ENCODE measurements at places on chromosomes 6 and 20. TPM values are rescaled to one million over a fixed set of nuclear protein-coding genes. Genes with fewer than 3 reads are reported as not detected.

DNA sequence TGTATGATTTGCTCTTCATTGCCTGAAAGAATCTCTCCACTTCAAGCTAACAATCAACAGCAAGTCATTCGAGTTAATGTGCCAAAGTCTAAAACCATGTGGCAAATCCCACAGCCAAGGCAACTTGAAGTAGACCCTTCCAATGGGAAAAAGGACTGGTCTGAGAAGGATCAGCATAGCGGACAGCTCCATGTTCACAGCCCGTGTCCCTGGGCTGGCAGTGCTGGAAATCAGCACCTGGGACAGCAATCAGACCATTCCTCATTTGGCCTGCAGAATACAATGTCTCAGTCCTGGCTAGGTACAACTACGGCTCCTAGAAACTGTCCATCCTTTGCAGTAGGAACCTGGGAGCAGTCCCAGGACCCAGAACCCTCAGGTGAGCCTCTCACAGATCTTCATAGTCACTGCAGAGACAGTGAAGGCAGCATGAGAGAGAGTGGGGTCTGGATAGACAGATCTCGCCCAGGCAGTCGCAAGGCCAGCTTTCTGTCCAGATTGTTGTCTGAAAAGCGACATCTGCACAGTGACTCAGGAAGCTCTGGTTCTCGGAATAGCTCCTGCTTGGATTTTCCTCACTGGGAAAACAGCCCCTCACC lies 1.1 kb downstream of the GJA10 start:
- H3K36me3 ChIP-seq: no peaks in the 10 kb centered on the region
- H3K4me1 ChIP-seq: peaks cover 5% of the 10 kb centered on the region
- DNase-seq: peak; percentile 26
- H3K27ac ChIP-seq: no peak overlapping the region

Gene DCDC2
- total RNA-seq: 0.23 TPM

- peaks cover 47% of the 10 kb centered on the region for H3K36me3 ChIP-seq
- H3K27me3 ChIP-seq: no peaks in the 10 kb centered on the region
- no peak overlapping the region for H3K27ac ChIP-seq
- no peak overlapping the region for H3K4me3 ChIP-seq
Measured at GRCh38 chr6:157898169-157898568, 75.1 kb downstream of the SNX9 start.

DNA sequence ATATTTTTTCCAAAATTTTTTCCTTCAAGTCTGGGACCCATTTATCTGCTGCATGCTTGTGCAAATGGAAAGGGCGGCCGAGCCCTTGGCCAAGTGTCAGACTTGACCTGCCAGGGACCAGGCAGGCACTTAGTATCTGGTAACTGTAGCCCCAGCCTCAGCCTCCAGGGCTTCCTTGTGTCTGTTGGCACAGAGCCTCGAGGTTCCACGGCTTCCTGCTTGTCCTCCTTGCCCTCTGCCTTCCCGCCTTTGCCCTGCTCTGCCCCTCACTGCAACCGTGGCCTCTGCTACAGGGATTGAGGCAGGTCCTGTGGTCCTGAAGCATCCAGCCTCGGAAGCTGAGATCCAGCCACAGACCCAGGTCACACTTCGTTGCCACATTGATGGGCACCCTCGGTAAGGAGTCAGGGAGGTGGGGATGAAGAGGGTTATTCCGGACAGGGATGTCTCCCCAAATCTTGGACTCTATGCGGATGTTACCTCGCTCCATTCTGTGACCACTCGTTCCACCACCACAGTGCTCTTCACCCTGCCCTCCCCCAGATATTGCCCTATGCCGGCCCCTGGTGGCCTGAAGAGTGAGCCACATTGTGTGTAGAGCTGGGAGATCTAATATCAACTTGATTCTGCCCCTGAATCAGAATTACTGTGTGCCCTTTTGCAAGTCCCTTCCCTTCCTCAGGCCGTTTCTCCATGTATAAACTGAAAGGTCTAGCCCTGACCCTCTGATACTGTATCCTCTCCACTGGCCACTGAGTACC lies 41.5 kb upstream of the SRF start:
- no peaks in the 10 kb centered on the region for H3K27me3 ChIP-seq
- no peak overlapping the region for H3K27ac ChIP-seq
- no peak overlapping the region for H3K4me3 ChIP-seq
- no peaks in the 10 kb centered on the region for H3K4me1 ChIP-seq
- DNase-seq: peak; percentile 46
- H3K36me3 ChIP-seq: no peaks in the 10 kb centered on the region

- DNase-seq: no peak
Measured at GRCh38 chr20:44031781-44032582, 117.3 kb downstream of the TOX2 start.

Gene ZNF165
- 4.6 TPM for total RNA-seq

Gene MAFB
- not detected for total RNA-seq

- H3K27ac ChIP-seq: no peak overlapping the region
- H3K27me3 ChIP-seq: peaks cover 18% of the 10 kb centered on the region
- no peaks in the 10 kb centered on the region for H3K4me1 ChIP-seq
- no peaks in the 10 kb centered on the region for H3K36me3 ChIP-seq
- no peak overlapping the region for H3K4me3 ChIP-seq
Measured at GRCh38 chr6:170420791-170421776, 114.5 kb downstream of the FAM120B start.

DNA sequence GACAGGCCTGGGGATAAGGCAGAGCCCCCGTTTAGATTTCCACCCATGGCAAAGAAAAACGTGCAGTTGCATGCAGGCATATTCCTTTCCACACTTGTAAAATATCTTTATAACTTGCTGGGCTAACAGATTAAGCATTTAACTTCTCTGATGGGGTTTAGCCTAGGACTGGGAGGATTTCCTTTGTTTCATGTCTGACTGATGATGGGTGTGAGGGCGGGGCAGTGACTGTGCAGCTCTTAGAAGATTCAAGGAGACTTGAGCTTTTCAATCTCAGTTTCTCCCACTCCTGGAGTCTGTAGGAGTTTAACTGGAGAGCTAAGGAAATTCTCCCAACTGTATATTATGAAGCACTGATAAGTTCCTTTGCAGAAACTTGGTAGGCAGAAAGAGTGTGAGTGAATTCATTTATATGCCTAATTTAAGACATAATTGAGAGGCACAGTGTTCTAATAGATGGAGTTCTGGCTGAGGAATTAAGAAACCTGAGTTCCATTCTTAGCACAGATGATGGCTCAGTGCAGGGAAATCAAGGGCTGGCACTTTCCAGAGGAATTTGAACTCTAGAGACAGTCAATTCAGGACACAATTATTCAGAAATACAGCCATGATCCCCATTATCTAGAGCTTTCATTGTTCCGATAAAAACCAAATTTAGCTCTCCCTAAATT lies 214.6 kb upstream of the CNR1 start:
- H3K4me1 ChIP-seq: no peaks in the 10 kb centered on the region
- H3K36me3 ChIP-seq: no peaks in the 10 kb centered on the region
- no peak for DNase-seq
- H3K27me3 ChIP-seq: peaks cover 8% of the 10 kb centered on the region
- no peak overlapping the region for H3K27ac ChIP-seq
- no peak overlapping the region for H3K4me3 ChIP-seq

DNA sequence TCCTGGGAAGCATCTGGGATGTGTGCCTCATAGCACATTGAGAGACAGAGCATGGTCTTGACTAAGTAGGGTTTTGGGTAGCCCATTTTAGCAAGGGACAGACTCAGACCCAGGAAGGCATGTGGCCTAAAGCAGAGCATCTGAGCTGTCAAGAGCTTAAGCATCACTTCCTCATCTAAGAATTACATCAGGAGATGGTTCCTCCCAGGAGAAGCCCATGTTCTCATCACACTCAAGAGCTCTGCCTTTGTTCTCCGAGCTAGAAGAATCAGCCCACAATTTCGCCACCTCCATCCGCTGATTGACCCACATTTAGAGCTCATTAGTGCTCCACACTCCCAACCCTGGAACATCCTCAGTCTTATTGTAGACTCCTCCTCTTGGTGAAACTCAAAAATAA lies 68.3 kb downstream of the NPEPL1 start:
- H3K36me3 ChIP-seq: no peaks in the 10 kb centered on the region
- H3K27me3 ChIP-seq: peaks cover 26% of the 10 kb centered on the region
- no peaks in the 10 kb centered on the region for H3K4me1 ChIP-seq
- no peak overlapping the region for H3K27ac ChIP-seq
- no peak for DNase-seq
- H3K4me3 ChIP-seq: no peak overlapping the region

- no peak overlapping the region for H3K4me3 ChIP-seq
- no peaks in the 10 kb centered on the region for H3K27me3 ChIP-seq
- DNase-seq: no peak
- H3K4me1 ChIP-seq: no peaks in the 10 kb centered on the region
Measured at GRCh38 chr6:45880159-45880558, 135.5 kb downstream of the CLIC5 start.

Gene LIME1
- 7.3 TPM for total RNA-seq

Gene BMP2
- total RNA-seq: not detected

Gene PAX1
- total RNA-seq: not detected

DNA sequence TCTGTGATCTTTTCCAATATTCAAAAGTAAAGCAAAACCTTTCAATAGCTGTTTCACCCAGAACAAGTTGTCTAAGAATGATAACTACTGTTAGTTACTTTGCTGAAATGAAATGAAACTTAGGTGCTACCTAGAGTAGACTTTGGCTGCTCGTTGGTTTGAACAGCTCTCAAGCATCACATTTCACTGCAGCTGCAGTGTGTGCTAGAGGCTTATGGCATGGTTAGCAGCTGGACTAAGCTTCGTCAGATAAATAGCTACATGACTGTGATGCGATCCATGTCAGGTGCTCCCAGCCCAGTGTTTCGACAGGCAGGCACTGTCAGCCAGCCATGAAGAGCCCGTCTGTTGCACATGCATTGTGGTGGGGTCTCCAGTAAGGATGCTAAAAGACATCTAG lies 201.1 kb downstream of the TFAP2B start:
- no peak overlapping the region for H3K4me3 ChIP-seq
- no peak overlapping the region for H3K27ac ChIP-seq
- H3K36me3 ChIP-seq: no peaks in the 10 kb centered on the region
- no peak for DNase-seq
- H3K4me1 ChIP-seq: no peaks in the 10 kb centered on the region
- H3K27me3 ChIP-seq: no peaks in the 10 kb centered on the region

DNA sequence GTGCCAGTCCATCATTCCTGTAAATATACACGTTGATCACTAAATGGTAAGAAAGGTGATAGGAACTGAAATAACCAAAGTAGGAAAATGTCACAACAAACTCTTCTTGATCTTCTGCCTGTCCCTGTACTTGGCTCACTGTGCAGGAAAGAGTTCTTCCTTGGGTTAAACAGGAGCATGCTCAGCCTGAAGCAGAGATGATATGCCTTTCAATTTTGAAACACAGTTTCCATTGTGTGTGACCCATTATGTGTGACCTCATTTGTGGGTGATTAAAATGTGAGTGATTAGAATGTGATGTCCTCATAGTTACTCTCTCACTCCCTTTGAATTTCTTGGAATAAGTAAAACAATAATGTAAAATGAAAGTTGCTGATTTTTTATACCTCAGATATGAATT lies 427.2 kb upstream of the AGPAT4 start:
- DNase-seq: no peak
- no peak overlapping the region for H3K27ac ChIP-seq
- no peaks in the 10 kb centered on the region for H3K27me3 ChIP-seq
- no peaks in the 10 kb centered on the region for H3K36me3 ChIP-seq
- H3K4me3 ChIP-seq: no peak overlapping the region

Gene NOX3
- total RNA-seq: not detected

DNA sequence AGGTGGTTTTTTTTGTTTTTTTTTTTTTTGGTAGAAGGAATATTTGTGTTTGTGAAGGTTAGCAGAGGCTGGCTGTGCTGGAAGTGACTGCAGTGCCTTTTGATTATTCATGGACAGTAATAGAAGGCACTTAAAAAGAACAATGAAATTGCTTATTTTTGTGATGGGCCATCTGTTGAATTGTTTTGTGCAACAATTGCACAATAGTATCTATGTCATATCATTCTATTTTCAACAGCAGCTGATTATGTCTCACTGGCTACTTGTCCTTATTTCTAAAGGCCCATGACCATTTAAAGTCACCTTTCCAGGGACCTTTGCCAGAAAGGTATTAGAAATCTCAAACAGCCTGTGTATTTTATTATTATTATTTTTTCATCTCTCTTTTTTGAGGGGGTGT lies 70.6 kb downstream of the AFG1L start:
- H3K36me3 ChIP-seq: no peaks in the 10 kb centered on the region
- H3K27me3 ChIP-seq: no peaks in the 10 kb centered on the region
- H3K27ac ChIP-seq: no peak overlapping the region
- no peak for DNase-seq
- H3K4me1 ChIP-seq: no peaks in the 10 kb centered on the region

DNA sequence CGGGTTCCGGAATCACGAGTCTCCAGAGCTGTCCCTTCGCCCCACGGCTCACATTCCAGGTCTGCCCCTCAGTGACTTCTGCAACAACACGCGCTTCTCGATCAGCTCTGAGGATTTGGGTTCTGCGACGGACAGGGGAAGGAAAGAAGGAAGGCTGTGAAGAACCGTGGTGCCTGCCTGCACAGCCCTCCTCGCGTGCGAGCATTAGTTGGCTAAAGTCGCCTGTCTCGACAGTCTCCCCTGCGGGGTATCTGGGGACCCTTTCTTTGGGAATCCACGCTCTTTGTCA lies 23.1 kb downstream of the VPS52 start:
- peak overlapping the region; percentile 96 for H3K27ac ChIP-seq
- peaks cover 3% of the 10 kb centered on the region for H3K27me3 ChIP-seq
- H3K4me3 ChIP-seq: peak overlapping the region; percentile 91
- no peak for DNase-seq

DNA sequence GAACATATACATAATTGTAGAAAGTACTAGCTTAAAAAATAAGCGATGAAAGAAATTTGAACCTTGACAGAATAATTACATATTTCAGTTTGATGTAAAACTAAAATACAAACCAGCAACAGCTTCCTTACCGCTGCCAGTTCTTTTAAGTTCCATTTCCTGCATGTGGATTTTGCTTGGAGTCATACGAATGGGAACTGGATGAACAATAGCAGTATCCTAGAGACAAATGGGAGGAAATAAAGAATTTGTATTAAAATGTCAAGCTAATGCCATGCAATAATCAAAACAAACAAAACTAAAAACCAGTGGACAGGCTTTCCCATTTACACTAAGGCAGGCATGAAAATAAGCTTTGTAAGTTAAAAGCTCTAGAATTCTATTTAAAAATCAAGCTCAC lies 67.1 kb downstream of the REPS1 start:
- no peaks in the 10 kb centered on the region for H3K4me1 ChIP-seq
- peaks cover 20% of the 10 kb centered on the region for H3K36me3 ChIP-seq
- no peak for DNase-seq

GRCh38 chr6:14789996-14790395 lies 455.9 kb upstream of the JARID2 start:
- no peak for DNase-seq
- no peaks in the 10 kb centered on the region for H3K36me3 ChIP-seq
- peaks cover 30% of the 10 kb centered on the region for H3K4me1 ChIP-seq

GRCh38 chr20:57126481-57127092 lies 139.9 kb downstream of the BMP7 start:
- no peak overlapping the region for H3K27ac ChIP-seq
- DNase-seq: no peak
- peaks cover 4% of the 10 kb centered on the region for H3K27me3 ChIP-seq
- no peak overlapping the region for H3K4me3 ChIP-seq
- H3K4me1 ChIP-seq: no peaks in the 10 kb centered on the region
- H3K36me3 ChIP-seq: no peaks in the 10 kb centered on the region

GRCh38 chr20:5910186-5910585 lies 40.1 kb downstream of the TRMT6 start:
- peaks cover 4% of the 10 kb centered on the region for H3K4me1 ChIP-seq
- no peak for DNase-seq
- H3K4me3 ChIP-seq: no peak overlapping the region
- H3K36me3 ChIP-seq: no peaks in the 10 kb centered on the region
- no peak overlapping the region for H3K27ac ChIP-seq

- no peak overlapping the region for H3K4me3 ChIP-seq
- H3K4me1 ChIP-seq: peaks cover 68% of the 10 kb centered on the region
- H3K36me3 ChIP-seq: peaks cover 25% of the 10 kb centered on the region
- no peak for DNase-seq
- peak overlapping the region; percentile 62 for H3K27ac ChIP-seq
- no peaks in the 10 kb centered on the region for H3K27me3 ChIP-seq
Measured at GRCh38 chr20:46359233-46359751, 47.1 kb downstream of the ELMO2 start.
